ENCODE measurements at places on chromosomes 2 and 18. TPM values are rescaled to one million over a fixed set of nuclear protein-coding genes. Genes with fewer than 3 reads are reported as not detected.

DNA sequence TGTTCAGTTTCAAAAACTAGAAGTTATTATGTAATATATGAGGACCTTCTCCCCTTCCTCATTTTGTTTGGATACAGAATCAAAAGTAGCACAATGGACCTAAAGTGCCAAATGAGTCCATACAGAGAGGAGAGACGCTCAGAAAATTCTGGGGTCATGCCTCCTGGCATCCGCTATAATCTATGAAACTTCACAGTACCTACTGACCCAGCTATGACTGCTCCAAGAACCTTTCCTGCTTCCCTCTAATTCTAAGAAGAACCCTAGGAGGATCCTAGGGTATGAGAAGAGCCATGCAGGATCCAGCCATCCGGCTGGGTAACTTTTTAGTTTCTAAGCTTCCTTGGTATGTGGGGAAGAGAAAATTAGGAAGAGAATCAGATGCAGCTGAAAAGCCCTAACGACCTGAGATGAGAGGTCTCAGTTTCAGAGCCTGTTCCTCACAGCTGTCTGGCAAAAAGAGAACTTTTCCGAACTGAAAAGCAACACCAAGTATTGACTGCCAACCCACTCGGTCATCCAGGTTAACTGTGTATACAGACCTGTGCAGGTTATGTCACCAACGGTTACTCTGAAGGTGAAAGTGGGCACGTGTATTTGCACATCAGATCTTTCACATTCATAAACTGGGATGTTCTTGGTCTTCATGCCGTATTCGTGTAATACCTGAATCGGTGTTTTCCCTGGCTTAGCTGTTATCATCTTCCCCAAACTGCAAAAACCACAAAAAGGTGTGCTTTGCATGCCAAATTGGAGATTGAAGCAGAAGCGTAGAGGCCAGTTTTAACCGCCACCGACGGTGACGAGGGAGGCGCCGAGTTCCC, 1.1 kb downstream of the PRKRA start:
- no peak for DNase-seq
- H3K4me1 ChIP-seq = peaks cover 13% of the 10 kb centered on the region
- H3K36me3 ChIP-seq = peaks cover 8% of the 10 kb centered on the region

- peaks cover 2% of the 10 kb centered on the region for H3K27me3 ChIP-seq
- H3K4me1 ChIP-seq = peaks cover 48% of the 10 kb centered on the region
- H3K4me3 ChIP-seq = no peak overlapping the region
- no peak overlapping the region for H3K27ac ChIP-seq
- no peak for DNase-seq
These were observed 140.4 kb downstream of the CTIF start for GRCh38 chr18:48679236-48679635.

DNA sequence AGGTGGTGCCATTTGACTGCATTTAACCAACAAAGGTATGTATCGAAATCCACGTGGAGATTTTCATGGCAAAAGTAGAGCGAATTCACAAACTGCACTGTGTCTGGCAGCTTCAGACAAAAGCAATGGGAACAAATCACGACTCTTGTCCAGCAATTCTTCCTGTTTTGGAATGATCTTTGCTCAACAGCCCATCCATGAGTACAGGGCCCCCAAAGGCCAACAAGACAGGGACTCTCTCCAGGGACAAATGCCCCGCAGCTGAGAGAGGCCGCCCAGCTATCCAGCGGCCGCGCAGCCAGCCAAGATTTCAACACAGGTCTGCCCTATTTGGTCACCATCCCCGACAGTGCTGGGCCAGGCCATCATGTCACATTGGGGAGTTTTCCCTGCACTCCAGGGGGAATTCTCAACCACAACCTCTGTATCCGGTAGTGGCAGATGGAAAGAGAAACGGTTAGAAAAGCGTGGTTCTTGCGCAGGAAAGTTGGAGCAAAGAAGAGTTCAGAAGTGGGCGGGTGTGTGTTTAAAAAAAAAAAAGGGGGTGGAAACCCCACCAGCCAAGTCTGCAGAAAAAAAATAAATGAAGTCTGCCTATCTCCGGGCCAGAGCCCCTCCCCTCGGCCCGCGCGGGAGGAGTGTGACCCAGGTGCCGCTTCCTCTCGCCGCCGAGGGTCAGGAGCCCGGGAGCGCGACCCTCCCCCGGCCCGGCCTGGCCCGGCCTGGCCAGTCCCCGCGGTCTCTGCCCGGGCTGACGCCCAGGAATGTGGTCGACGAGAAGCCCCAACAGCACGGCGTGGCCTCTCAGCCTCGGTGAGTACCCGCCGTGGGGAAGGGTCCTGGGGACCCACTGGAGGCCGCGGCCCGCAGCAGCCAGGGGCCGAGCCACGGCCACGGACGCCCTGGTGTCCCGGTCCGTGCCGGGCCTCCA, at the start of gene GYPC:
Gene GYPC, plus strand, starts transcription at position 659 of the 931 bp plus-strand sequence. Its CDS starts 106 bp downstream, at position 765.
- H3K36me3 ChIP-seq = peaks cover 12% of the 10 kb centered on the region
- peak within 1 kb of the TSS; percentile 81 for H3K27ac ChIP-seq
- peaks cover 14% of the 10 kb centered on the region for H3K27me3 ChIP-seq
- H3K4me3 ChIP-seq = peak within 1 kb of the TSS; percentile 99
- peak; percentile 59 for DNase-seq

- DNase-seq = no peak
- peaks cover 3% of the 10 kb centered on the region for H3K27me3 ChIP-seq
- no peak overlapping the region for H3K4me3 ChIP-seq
- no peaks in the 10 kb centered on the region for H3K36me3 ChIP-seq
- H3K4me1 ChIP-seq = no peaks in the 10 kb centered on the region
- no peak overlapping the region for H3K27ac ChIP-seq
These were observed 38.1 kb downstream of the ACOXL start for GRCh38 chr2:110770404-110770958.

GRCh38 chr18:9722691-9723090, 14.6 kb downstream of the RAB31 start:
- no peak overlapping the region for H3K4me3 ChIP-seq
- no peak for DNase-seq
- no peak overlapping the region for H3K27ac ChIP-seq

- no peak for DNase-seq
- H3K4me1 ChIP-seq = peaks cover 9% of the 10 kb centered on the region
- H3K4me3 ChIP-seq = no peak overlapping the region
These were observed 56.0 kb downstream of the TRAPPC12 start for GRCh38 chr2:3435445-3435844.

GRCh38 chr2:126764686-126765265, 108.8 kb downstream of the GYPC start:
- no peaks in the 10 kb centered on the region for H3K36me3 ChIP-seq
- H3K4me1 ChIP-seq = no peaks in the 10 kb centered on the region
- H3K27me3 ChIP-seq = peaks cover 1% of the 10 kb centered on the region
- H3K27ac ChIP-seq = no peak overlapping the region

The GNAL gene
- 9.7 TPM for total RNA-seq

The STRN gene
- total RNA-seq = 52.0 TPM

The TMEM247 gene
- total RNA-seq = not detected

The SCN9A gene
- 47.3 TPM for total RNA-seq

The AQP4 gene
- total RNA-seq = 0.05 TPM

The KIF3C gene
- total RNA-seq = 78.1 TPM

The LOXHD1 gene
- 0.23 TPM for total RNA-seq

The RAB31 gene
- 88.8 TPM for total RNA-seq
